HT-29 (cell line): ENCODE measurements at places on chromosomes 4 and X. TPM values are rescaled to one million over a fixed set of nuclear protein-coding genes. Genes with fewer than 3 reads are reported as not detected.
A peak's percentile ranks its signal among the peaks of the same experiment; 100 is the strongest.

The MAGEE1 gene
- total RNA-seq = not detected in 2 replicates

The FAM9C gene
- not detected in 2 replicates for total RNA-seq

The FAM114A1 gene
- total RNA-seq = 6.2 and 8.8 TPM in 2 replicates

The MBNL3 gene
- 5.4 and 7.6 TPM in 2 replicates for total RNA-seq

The F11 gene
- not detected in 2 replicates for total RNA-seq

The SUPT20HL2 gene
- not detected in 2 replicates for total RNA-seq

The XG gene
- total RNA-seq = not detected in 2 replicates

DNA sequence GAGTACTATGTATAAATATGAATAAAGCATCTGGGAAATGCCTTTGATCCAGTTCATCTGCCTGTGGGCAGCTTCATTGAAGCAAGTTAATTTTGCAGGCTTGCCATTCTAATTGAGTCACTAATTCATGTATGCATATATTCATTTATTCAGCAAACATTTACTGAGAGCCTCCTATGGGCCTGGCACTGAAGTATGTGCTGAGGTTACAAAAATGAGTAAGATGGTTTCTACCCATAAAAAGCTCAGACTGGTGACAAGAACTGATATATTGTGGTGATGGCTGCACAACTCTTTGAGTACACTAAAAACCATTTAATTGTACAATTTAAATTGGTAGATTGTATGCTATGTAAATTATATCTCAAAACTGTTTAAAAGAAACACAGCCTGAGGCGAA, 1.1 kb upstream of the MRPL1 start:
- DNase-seq = no peak

GRCh38 chrX:68693481-68694434, 46.3 kb downstream of the STARD8 start:
- no peak for DNase-seq

DNA sequence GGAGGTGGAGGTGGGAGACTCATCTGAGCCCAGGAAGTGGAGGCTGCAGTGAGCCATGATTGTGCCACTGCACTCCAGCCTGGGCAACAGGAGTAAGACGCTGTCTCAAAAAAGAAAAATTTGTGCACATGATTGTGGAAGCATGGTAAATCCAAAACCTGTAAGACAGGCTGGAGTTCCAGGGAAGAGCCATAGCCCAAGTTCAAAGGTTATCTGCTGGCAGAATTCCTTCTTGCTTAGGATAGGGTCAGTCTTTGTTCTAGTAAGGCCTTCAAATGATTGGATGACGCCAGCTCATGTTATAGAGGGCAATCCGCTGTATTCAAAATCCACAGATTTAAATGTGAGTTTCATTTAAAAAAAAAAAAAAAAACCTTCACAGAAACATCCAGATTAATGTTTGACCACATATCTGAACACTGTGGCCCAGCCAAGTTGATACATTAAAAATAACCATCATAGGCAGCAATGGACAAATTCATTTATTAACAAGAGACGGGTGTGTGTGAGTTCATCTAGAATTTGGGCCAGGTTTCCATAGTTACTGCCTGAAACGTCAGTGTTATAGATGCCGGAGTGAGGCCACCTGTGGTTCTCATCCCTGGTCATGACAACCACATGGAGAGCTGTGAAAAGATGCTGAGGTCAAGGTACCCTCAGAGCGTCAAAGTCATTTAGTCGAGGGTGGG, 35.2 kb upstream of the SLC2A9 start:
- no peak for DNase-seq

- DNase-seq = no peak
Measured at GRCh38 chr4:65670331-65671031, at the start of gene EPHA5. Gene EPHA5 (minus strand): TSS chr4:65670489. CDS start chr4:65669742, 747 bp downstream.

GRCh38 chr4:152382057-152382785, 153.7 kb downstream of the FBXW7 start:
- DNase-seq = no peak

GRCh38 chr4:26953366-26953765, 92.7 kb downstream of the STIM2 start:
- DNase-seq = no peak

GRCh38 chrX:38803243-38803587, 2.0 kb downstream of the MID1IP1 start:
- DNase-seq = no peak

DNA sequence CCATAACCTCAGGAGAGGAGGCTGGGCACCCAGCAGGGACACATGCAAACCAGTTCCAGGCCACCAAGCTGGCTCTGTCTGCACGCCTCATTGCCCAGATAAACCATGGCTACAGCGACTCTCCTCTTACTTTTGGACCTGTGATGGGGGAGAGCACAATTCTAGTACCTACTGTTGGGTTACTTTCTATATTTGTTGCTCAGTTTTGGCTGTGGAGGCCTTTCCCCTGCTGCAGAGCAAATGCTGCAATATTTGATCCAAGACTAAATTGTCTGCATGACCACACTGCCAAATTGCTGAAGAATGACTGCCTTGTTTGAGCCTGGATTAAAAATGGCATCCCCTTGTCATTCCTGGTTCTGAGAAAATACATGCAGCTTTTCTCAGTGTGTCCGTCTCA, 253.5 kb downstream of the ARHGAP10 start:
- DNase-seq = no peak

- no peak for DNase-seq
Measured at GRCh38 chr4:2791518-2792395, 1.1 kb upstream of the SH3BP2 start.

DNA sequence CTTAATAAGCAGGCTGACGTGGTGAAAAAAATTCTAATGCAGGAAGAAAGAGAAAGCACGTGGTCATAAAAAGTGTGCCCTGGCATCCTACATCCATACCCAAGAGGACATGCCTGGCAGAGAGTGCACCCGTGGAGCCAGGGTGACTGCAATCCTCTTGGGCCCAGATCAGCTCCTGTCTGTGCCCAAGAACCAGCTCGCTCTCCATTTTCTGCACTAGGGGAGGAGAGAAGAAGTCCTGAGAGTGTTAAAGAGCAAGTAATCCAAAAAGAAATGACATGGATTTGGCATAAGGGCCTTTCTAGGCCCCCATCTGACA, 483.1 kb downstream of the BCOR start:
- DNase-seq = no peak

GRCh38 chr4:174281901-174282300, 1.6 kb downstream of the FBXO8 start:
- DNase-seq = peak; percentile 4

- no peak for DNase-seq
Measured at GRCh38 chr4:20017070-20017776, 234.5 kb upstream of the SLIT2 start.

DNA sequence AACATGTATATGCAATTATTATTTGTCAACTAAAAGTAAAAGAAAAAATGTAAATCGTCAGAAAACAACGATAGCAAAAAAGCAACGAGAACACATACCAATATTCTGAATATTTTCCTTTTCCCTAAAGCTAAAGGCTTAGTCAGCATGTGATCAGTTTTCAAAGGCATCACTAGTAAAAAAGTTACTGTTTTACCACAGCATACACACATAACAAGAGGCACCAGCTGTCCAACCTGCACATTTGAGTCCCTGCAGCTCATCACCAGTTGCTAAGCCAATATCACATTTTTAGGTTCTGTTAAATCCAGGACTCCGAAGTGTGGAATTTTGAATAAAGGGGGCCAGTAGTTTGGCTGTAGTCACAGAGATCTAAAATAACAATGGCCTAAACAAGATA, 203.8 kb downstream of the ADGRA3 start:
- no peak for DNase-seq
